ENCODE measurements at places on chromosomes 6 and 20.

- DNase-seq = no peak
Observed at GRCh38 chr6:170233286-170234205, 57.3 kb downstream of the DLL1 start.

- DNase-seq = no peak
Observed at GRCh38 chr6:9405369-9405768, 970.0 kb upstream of the SLC35B3 start.

GRCh38 chr20:4190792-4191519, 175.6 kb upstream of the RNF24 start:
- DNase-seq = no peak

- DNase-seq = no peak
Observed at GRCh38 chr20:52425253-52425652, 233.7 kb upstream of the ZFP64 start.

GRCh38 chr6:24477070-24477469, 12.3 kb downstream of the GPLD1 start:
- DNase-seq = no peak

GRCh38 chr6:169885831-169886230, 134.4 kb downstream of the ERMARD start:
- DNase-seq = no peak

GRCh38 chr20:258963-259362, 1.4 kb downstream of the DEFB132 start:
- peak; percentile 19 for DNase-seq

- DNase-seq = no peak
Observed at GRCh38 chr6:25220857-25221256, 58.3 kb upstream of the CARMIL1 start.

- DNase-seq = no peak
Observed at GRCh38 chr6:105511639-105512038, 108.8 kb upstream of the PREP start.

GRCh38 chr6:167116109-167116837, 6.6 kb upstream of the CCR6 start:
- no peak for DNase-seq

DNA sequence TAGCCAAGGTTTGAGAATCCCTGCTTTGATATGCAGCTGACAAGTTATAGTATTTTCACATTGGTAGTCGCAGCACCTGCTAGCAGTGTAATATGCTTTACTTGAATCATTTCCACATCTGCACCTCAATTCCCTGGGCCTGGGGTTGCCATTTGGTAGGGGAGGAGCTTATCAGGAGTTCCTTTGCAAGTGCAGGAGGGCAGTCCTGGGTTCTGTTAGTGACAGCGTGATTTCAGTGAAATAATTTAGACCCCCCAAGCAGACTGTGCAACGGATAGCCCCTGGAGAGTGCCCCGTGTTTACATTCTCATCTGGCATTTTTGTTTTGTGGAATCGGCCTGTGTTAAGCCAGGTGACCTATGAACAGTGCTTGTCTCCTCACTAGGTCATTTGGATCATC, 6.0 kb downstream of the RAB5IF start:
- DNase-seq = no peak

DNA sequence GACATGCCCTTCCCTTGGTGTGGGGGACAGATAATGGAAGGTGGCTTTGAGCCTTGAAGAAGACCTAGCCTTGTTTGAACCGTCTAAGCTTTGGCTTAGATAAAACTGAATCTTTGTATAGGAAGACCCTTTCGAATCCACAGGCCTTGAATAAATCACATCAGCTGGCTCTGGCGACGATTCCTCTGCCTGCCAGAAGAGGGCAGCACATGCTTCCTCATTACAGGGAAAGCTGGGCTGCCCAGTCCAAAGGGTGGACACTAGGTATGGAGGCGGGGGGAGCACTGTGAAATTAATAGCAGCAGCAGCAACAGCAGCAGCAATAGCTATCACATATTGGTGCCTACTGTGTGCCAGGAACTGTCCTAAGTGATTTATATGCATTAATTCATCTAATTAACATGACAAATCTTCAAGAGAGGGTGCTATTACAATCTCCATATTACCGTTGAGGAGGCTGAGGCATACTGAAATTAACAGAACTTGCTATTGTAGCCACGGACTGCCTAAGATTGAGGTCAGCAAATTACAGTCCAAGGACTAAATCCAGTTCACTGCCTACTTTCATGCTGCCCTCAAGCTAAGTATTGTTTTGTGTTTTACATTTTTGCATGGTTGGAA, 85.1 kb downstream of the CLIC5 start:
- peak; percentile 76 for DNase-seq

GRCh38 chr20:59015812-59016711, 3.2 kb upstream of the TUBB1 start:
- DNase-seq = no peak

- DNase-seq = no peak
Observed at GRCh38 chr6:88725111-88725975, 238.1 kb downstream of the RNGTT start.

DNA sequence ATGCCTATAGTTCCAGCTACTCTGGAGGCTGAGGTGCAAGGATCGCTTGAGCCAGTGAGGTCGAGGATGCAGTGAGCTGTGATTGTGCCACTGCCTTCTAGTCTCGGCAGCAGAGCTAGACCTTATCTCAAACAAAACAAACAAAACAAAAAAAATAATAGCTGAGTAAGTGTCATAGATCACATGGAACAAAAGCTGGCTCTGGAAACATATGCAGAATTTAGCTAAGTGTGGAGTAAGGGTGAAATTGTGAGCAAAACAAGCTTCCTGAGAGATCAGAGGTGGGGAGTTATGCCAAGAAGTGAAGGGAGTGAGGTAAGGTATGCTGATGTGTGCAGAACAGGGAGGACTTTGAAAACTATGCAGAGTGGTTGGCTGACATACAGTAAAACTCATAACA, 18.7 kb downstream of the SGK1 start:
- no peak for DNase-seq

DNA sequence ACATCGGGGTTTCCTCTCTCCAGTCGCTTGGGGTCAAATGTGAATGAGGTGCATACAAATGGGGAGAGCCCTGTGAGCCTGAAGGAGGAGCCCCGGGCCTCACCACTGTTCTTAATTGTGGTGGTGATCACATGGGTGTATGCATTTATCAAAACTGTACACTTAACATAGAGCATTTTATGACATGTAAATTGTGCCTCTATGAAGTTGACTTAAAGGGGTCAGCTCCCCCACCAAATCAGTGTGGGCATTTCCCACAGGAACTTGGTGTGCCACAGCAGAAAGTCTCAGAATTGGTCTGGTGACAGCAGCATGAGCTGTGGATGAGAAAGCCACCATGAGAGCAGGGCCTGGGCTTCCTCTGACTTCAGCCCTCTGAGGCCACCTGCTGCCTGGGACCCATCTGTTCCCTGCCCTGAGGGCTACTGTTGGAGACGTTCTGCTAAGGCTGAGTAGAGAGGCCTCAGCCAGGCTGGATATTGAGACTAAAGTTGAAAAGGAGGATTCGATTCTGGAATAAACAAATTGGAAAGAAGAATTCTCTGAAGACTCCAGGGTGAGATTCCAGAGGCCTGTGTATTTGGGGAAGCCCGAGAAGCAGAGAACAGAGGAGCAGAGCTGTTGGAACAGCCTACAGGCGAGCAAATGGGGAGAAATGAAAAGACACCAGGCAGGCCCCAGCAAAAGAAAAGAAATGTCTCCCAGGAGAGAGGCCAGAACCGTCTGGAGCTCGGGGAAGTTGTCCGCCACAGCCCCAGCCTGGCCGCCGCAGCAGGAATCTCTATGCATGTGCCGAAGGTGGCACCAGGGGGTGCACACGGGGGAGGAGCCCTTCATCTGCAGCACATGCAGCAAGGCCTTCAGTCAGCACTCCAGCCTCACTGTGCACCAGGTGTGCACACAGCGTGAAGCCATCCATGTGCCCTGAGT, 37.6 kb upstream of the XRN2 start:
- DNase-seq = no peak

- DNase-seq = no peak
Observed at GRCh38 chr6:43669050-43669921, 18.3 kb downstream of the MRPS18A start.

DNA sequence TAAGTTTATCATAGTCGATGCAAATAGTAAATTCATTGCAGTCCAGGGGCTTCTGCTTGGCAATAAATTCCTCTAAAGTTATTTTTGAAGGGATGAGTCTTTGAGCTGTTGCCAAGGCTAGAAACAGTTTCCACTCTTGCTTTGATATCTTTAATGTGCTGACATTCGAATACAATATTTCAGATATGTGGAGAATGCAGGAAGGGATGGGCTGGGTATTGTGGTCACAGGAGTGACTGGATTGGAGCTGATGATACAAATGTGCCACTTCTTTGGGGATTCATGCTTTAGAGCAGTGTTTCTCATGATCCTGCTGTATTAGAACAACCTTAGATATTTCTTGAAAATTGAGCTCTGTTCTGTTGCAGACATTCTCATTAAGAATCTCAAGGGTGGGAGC, 139.0 kb downstream of the PRDM13 start:
- DNase-seq = no peak

- DNase-seq = no peak
Observed at GRCh38 chr6:80550748-80551147, 444.3 kb downstream of the BCKDHB start.

- no peak for DNase-seq
Observed at GRCh38 chr6:163438298-163438939, 23.9 kb downstream of the QKI start.

GRCh38 chr20:15760001-15760621, 813.1 kb downstream of the KIF16B start:
- DNase-seq = no peak

DNA sequence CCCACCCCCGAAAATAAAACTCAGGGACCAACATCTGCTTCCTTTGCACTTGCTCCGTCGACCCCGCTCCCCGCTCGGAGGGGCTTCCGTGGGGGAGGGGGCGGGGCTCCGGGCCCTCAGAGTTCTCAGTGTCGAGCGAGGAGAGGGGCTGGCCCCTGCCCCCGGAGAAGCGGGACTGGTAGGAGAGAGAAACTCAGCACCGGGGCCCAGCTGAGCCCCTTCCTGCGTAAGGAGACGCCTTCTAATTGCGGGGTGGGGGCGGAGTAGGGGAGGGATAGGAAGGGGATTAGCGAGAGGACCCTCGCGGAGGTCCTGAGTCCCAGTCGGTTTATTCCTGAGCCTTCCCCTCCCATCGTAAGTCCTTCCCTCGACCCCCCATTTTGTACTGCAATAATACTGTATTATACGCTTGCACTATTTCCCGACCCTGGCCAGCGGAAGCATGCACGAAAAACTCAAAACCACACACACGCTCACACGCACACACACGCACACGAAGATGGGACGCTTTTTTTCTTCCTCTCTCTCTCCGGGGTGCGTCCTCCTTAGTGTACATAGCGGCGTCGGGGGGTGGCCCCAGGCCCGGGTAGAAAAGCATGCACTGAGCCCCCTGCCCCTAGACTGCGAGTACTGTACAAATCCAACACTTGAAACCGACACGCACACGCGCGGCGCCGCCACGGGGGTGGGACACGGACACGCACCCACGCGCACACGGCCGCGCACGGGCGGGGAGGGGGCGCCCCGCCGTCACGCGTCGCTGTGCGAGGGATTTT, 22.1 kb upstream of the SLC22A7 start:
- DNase-seq = peak; percentile 24

DNA sequence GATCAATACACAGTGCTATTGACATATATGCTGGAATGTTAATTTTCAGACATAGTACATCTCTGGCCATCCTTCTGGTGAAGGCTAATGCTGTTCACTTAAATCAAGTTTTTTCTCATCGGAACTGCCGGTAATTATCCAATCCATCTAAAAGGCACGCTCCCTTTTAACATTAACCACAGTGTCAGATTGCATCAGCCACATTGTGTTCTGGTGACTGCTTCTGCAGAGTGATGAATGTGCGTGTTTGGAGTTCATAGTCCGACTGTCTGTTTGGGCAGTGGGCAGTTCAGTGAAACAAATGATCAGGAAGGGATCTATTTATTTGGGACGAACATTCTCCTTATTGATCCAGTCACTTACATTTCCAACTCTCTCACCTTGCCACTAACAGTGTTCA, 49.5 kb downstream of the SOBP start:
- DNase-seq = no peak

GRCh38 chr20:9035126-9035525, 33.8 kb upstream of the PLCB4 start:
- no peak for DNase-seq

DNA sequence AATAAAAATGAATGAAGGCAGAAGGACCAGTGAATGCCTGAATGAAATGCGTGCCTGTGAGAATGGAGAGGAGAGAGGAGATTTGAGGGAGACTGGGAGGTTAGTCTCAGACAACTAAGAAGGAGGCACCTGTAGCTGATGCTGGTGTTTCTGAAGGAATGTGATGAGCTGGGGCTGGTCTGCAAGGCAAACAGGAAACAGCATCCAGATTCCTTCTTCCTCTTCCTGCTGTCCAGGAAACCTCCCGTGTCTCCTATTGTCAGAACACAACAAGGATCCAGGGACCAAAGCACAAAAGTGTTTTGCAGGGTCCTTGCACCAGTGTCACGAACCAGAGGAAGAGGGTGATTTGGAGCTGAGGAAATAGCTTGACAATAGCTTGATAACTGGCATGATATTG, 50.4 kb upstream of the TAB2 start:
- no peak for DNase-seq

- DNase-seq = no peak
Observed at GRCh38 chr20:10802236-10802635, 128.4 kb upstream of the JAG1 start.

DNA sequence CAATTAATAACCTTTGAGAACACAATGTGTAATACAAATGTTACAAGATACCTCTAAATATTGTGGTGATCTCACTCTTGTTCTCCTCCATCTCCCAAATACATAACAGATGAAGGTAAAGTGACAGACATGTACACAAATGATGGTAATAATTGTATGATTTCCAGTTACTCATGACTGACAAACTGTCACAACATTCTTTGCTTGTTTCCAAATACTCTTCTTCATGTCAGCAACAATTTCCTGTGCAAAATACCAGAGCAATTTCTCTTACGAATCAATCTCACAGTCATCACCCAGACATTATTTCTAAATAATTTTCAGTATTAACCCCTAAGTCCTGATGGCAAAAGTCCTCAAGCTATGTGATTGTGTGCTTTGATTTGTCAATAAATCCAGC, 92.9 kb downstream of the RPS12 start:
- no peak for DNase-seq

DNA sequence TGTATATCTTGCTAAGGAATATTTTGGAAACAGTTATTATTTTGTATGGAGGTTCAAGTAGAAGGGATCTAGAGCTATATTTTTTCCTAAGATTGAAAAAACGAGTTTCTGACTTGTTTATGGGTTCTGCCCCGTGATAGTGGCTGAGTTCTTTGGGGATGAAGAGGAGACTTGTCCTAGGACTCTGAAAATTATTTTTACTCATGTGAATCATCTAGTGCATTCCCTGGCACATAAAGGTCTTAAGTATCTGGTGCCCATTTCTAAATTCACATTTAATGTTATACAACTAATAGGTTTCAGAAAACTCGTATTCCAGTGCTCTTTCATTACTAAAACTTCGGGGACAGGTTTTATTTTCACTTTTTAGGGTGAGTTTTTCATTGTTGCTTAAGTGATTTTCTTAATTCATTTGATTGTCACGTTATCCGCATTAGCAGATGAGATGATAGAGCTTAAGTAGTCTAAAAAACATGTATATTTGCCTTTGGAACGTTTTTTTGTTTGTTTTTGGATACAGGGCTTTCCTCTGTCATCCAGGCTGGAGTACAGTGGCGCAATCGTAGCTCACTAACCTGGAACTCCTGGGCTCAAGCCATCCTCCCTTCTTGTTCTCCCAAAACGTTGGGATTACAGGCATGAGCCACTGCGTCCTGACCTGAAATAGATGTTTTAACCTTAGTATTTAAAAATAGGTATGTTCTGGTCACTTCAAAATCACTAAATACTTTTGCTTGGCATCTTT, 2.1 kb downstream of the NFYA start:
- no peak for DNase-seq

- no peak for DNase-seq
Observed at GRCh38 chr6:78462728-78463127, 404.6 kb upstream of the IRAK1BP1 start.
